ENCODE measurements at places on chromosomes 3 and 15.

GRCh38 chr3:9439331-9439730, 41.9 kb downstream of the SETD5 start:
- no peak for DNase-seq

GRCh38 chr3:50658416-50658815, 16.3 kb upstream of the DOCK3 start:
- no peak for DNase-seq

DNA sequence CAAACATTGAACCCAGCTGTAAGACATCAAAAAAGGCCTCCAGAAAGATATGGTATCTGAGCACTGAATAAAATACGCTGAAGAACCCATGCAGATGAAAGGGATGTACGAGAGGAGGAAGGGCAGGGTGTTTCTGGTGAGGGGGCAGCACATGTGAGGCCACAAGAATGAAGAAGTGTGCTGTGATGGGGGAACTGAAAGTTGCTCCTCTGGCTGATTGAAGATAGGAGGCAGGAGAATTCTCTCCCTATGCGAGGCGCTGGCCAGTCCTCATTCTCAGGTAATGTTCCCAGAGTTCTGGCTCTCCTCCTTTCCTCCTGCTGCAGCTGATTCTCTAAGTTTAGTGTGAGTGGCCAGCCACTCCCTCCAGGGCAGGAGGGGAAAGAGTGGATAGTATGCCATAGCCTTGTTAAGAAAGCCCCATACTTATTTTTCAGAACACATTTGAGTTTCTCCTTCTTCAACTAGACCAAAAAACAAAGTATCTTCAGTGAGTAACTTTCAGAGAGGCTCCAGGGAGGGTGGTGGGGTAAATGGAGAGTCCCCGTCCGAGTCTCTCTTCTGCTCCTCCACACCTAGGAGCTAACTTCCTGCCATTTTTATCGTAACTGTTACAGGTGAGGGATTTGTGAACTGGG, 26.9 kb upstream of the MYO1E start:
- DNase-seq, result no peak

GRCh38 chr15:90482124-90483011, 47.4 kb upstream of the CRTC3 start:
- peak; percentile 34 for DNase-seq

DNA sequence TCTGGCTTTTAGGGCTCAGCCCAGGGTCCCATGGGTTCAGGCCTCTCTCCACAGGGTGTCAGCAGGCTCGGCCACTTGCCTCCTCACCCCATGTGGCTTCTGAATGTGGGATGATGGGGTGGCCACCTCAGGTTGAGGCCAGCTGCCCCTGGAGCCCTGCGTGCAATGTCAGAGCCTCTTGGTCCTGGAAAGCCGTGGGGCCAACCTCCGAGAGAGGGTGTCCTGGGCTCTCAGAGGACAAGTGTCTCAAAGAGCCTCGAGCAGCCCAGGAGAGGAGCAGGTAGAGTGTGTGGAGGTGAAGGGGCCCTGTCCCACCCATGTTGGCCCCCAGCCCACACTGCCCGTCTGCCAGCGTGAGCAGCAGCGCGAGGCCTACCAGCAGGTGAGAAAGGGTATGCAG, 86.0 kb downstream of the PLXNA1 start:
- DNase-seq, result no peak

- DNase-seq, result no peak
These were observed 115.9 kb upstream of the ST8SIA2 start for GRCh38 chr15:92277776-92278175.

- no peak for DNase-seq
These were observed 599.3 kb downstream of the FGF12 start for GRCh38 chr3:192128060-192128459.

DNA sequence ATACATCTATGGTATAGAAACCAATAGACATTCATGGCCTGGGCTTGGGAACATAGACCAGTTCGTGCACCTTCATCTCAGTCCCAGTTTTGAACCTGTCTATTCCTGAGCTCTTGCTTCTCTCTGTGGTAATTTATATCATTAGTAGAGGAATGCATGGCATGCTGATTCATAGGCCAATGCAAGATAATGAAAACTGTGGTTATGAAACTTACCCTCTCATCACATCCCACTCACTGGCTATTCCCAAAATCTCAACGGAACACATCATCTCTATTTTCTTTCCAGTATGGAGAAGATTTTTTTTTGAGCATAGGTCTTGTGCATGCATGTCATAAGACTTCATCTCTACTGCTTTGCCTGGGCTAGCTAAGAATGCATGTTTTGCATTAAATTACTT, 18.7 kb upstream of the P2RY12 start:
- no peak for DNase-seq

DNA sequence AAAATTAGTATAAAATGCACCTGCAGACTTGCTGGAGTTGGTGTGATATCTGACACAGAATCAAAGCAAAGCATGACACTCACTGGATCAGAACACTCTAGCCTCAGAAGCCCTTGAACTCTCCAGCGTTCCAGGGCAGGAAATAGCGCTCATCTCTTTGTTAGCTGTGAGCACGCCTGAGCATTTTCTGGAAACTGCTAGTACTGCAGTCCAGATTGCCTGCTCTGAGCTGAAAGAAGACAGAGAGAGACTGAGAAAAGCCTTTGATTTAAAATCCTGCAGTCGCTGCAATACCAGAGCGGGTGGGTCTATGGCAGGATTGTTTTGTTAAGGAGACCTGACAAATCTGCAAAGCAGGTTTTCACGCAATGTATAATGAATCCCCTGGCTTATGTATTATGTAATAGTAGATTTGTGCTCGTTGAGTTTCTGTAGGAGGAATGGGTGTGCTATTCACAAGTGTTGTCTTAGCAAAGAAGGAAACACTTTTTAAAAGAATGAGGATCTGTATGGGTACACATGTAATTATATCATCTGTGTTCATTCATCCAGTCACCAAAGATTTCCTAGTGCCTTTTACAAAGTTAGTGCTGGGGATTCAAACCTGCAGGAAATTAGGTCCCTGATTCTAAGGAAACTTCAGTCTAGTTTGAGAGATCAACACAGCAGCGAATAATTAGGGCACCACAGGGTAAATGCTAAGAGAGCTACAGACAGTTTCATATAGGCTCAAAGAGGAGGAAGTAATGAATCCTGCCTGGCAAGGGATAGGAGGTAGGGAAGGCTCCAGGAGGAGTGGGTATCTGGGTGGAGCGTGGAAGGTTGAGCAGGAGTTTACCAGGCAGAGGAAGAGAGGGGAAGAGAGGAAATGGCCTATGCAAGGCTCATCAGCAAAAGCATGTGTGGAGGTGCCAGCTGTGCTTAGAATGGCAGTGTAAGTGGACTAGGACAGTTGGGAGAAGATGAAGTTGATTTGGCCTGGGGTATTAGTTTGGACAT, 26.1 kb upstream of the MGLL start:
- DNase-seq, result no peak

DNA sequence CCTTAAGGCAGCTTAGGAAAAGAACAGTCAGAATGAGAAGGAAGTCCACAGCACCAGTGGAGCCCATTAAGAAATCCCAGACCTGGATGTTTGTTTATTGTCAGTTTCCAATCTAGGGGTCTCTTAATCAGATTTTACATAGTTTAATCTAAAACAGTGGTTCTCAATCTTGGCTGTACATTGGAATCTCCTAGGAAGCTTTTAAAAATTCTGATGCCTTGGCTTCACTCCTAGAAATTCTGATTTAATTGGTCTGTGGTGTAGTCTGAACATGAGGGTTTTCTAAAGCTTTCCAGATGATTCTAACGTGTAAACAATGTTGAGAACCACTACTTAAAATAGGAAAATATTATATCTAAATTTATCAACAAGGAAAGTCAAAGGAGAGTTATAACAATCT, 56.6 kb upstream of the SPRED1 start:
- no peak for DNase-seq

- DNase-seq, result no peak
These were observed 474.0 kb downstream of the EPHB1 start for GRCh38 chr3:135268941-135269532.

DNA sequence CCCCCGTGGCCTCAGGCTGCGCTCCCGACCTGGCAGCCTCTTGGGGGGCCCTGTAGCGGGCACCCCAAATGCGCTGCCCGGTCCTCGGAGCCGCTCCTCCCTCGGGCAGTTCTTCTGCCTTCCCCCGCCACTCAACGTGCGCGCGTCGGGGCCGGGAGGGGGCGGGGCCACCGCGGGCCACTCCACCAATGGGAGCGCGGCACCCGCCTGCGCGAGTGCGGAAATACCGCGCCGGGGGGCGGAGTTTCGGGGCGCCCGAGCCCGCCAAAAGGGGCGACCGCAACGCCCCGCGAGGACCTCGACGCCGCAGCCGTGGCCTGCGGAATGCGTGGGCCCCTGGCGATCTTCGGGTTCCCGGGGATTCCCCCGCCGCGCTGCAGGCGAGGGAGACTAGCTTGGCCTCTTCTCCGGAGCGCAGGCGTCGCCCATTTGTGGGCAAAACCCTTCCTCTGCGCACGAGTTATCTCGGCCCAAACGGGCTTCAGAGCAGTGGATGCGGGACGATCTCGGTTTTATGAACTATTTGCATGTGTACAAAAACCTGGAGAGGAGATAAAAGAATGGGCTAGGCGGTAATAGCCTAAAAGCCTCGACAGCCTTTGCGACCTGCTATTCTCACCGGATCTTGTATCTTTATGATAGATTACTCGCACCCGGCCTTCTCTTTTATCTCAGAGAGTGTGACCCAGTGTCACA, at the start of gene TASOR:
TSS of gene TASOR (minus strand) at position 144 of the 696 bp plus-strand sequence. CDS start 259 bp downstream, outside the sequence.
- peak; percentile 89 for DNase-seq

- DNase-seq, result peak; percentile 58
These were observed 16.5 kb upstream of the CYP11A1 start for GRCh38 chr15:74383695-74384565.

- no peak for DNase-seq
These were observed 33.2 kb downstream of the MYO5C start for GRCh38 chr15:52262364-52262763.

DNA sequence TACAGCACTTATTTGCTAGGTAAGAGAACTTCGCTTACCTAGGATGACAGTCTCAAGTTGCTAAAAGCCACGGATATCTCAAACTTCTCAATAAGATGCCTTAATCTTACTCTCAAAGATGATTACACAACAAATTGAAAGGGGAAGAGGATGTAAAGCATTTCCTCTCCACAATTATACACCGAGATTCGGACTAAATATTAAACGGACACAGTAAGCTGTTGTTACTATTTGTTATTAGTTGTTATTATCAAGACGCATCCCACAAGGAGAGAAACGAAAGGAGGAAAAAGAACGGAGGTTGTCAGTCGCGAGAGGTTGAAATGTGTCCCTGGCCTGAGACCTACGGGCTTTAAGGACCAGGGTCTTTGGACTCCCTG, 660 bp downstream of the ZNF106 start:
- DNase-seq, result peak; percentile 5

DNA sequence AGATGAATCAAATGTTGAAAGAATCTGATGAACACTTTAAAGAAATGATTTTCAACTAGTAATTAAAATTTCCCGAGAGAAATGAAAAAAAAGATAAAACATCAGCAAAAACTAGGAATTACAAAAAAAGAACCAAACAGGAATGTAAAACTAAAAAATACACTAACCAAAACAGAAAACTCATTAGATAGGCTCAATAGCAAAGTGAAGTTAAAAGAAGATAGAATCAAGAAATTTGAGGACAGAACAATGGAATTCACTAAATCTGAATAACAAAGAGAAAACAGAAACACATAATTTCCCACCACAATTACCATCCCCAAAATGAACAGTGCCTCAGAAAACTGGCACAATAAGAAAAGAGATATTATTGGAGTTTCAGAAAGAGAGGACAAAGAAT, 290.1 kb upstream of the CNTN4 start:
- no peak for DNase-seq

DNA sequence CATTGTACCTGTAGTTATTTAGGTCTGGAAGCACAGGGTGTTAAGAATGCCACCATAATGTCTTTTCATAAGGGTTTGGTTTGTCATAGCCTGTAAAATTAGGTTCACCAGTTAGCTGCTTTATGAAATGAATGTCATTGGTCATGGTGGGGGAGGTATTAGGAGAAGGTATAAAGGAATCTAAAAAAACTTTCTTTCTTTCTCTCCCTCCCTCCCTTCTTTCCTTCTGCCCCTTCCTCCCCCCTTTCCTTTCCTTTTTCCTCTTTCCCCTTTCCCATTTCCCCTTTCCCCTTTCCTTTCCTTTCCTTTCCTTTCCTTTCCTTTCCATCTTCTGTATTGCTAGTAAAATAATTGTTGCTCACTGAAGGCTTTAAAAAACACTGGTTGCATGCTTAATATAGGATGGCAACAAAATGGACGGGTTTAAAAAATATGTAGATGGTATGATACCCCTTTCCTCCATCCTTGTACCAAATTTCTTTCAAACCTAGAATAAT, 9.6 kb downstream of the ATP2C1 start:
- no peak for DNase-seq

DNA sequence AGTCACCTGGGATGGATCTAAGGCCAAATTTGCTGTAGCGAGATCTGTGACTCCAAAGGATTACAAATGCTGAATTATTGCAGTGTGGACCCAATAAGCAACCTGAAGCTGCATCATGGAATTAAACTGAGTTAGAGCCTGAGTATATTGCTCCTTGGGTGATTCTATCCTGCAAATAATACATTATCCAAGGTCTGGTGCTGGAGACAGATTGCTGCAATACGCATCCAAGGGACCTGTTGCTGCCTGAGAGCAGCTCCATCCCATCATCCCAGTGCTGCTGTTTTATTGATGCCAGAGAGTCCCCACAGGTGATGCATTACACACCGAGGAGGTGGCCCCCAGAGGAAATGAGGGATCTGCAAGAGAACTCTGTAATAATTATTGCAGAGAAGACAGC, 31.6 kb upstream of the PCSK6 start:
- no peak for DNase-seq

DNA sequence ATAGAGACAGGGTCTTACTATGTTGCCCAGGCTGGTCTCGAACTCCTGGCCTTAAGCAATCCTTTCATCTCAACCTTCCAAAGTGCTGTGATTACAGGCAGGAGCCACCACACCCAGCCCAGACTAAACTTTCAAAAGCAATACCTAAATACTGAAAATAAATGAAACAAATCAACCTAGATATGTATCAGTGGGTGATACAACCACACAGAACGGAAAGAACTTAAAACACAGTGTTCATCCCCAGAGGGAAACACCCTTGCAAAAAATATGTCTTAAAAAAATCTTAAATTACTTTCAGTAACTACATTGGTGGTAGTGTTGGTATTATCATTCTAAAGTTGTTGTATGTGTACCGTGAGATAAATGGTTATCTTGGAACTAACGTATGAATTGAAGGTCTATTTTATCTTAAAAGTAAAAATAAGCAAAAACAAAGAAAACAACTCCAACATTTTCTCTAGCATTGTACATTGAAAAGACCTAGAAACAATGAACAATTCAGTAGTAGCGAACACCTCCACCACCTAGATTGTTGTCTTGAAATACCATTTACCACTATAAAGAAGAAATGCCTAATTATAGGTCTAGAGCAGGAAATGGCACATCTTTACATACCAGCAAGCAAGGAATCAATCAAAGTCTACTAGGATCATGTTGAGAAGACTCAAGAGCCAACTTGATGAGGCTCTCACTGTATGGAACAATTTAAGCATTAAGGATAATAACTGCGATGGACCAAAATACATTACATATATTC, 24.7 kb downstream of the SLTM start:
- no peak for DNase-seq

DNA sequence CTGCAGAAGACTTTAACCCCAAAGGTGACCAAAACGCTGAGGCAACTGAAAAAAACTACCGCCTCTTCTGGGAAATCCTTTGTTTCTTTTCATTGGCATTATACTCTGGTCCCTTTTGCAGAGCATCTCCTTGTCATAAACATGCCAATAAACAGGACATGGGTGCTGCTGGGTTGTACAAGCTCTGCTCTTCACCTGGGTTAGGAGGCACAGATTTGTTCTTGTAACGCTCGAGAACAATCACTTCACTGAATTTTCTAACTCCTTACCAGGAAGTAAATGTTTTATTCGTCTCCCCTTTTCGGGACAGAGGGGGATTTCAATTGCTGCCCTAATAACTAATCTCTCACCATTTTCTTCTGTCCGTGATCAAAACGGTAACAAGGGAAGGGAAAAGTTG, 1.3 kb downstream of the PLCH1 start:
- DNase-seq, result no peak
